Glutamatergic neuron (in vitro differentiated cells): ENCODE measurements at places on chromosomes 6 and 20. TPM values are rescaled to one million over a fixed set of nuclear protein-coding genes. Genes with fewer than 3 reads are reported as not detected.

FAM162B gene
- not detected for total RNA-seq

MYLK4 gene
- total RNA-seq, result 0.49 TPM

RGL2 gene
- total RNA-seq, result 61.3 TPM

DOK5 gene
- total RNA-seq, result 30.8 TPM

CDK5RAP1 gene
- total RNA-seq, result 30.9 TPM

PTK6 gene
- 0.17 TPM for total RNA-seq

RNF8 gene
- total RNA-seq, result 21.0 TPM

BRD2 gene
- 213 TPM for total RNA-seq

HCK gene
- total RNA-seq, result 0.78 TPM
